Stimulated activated CD8-positive, alpha-beta memory T cell treated with anti-CD3 and anti-CD28 coated beads, Interleukin-12 subunit alpha, Interleukin-12 subunit beta, amount 100 ng/mL, for 4 hours (primary cell): ENCODE measurements at places on chromosomes 1 and 21.

DNA sequence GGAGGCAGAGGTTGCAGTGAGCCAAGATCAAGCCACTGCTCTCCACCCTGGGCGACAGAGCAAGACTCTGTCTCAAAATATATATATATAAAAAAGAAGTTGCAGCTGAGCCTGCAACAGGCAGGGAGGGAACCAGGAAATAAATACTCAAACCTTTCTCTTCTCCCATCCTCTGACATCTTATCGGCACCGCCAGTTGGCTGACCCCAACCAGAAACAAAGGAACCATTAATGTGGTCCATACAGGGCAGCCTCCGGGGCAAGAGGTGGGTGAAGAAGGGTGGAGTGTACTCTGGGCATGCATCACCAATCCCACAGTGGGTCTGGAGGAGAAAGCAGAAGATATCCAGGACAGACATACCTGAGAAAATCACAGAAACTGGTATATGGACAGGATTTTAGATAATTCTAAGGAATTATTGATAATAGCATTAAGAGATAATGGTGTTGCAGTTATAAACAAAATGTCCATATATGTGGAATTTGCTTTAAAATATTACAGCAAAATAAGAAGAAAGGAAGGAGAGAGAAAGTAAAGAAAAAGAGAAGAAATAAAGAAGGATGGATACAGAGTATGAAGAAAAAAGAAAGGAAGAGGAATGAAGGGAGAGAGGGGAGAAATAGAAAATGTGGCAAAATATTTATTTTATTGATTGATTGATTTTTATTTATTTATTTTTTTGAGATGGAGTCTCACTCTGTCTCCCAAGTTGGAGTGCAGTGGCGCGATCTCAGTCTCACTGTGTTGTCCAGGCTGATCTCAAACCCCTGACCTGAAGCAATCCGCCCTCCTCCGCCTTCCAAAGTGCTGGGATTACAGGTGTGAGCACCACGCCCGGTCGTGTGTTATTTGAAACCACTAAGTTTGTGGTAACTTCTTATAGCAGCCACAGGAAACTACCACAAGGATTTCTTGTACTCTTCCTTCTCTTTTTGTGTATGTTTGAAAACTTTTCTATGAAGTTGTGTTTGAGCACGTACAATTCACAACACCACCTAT, 4.1 kb upstream of the PTAFR start:
- DNase-seq = no peak

- no peak for DNase-seq
Measured at GRCh38 chr1:209560952-209561351, 22.6 kb upstream of the CAMK1G start.

DNA sequence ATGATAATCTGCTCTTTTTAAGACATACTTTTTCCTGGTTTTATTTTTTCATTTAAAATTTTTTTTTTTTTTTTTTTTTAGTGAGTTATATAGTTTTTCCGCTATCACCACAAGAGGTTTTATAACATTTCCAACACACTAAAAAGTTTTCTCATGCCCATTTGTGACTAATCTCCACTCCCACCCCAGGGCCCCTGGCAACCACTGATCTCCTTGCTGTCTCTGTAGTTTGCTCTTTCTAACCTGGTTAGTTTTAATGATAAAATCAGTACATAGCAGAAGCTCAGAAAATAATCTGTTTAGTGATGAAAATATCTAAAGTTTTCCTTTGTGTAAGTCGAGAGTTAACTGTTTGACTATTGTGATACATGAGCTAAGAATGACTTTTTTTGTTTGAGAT, 41.8 kb downstream of the IARS2 start:
- DNase-seq = no peak

GRCh38 chr1:20385630-20386029, 95.0 kb downstream of the VWA5B1 start:
- no peak for DNase-seq

DNA sequence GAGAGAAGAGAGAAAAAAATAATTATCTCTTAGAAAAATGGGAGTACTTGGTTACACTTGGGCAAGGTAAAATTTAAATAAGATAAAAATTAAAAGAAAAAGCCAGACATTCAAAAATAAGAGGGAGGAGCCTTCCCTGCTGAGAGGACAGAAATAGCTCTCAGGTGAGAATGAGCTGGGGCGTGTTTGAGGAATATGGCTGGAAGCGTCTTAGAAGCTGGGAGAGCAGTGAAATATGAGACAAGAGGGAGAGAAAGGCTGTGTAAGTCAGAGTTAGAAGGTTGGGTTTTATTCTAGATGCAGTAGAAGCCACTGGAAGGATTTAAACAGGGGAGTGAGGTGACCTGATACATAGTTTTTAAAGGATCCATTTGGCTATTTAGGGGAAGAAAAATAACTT, 154.2 kb upstream of the L1TD1 start:
- no peak for DNase-seq

- DNase-seq = no peak
Measured at GRCh38 chr1:90414201-90414600, 302.9 kb downstream of the BARHL2 start.

GRCh38 chr1:1245817-1246576, 525 bp downstream of the C1QTNF12 start:
- DNase-seq = no peak

- DNase-seq = no peak
Measured at GRCh38 chr1:8456308-8456912, 138.5 kb downstream of the SLC45A1 start.

DNA sequence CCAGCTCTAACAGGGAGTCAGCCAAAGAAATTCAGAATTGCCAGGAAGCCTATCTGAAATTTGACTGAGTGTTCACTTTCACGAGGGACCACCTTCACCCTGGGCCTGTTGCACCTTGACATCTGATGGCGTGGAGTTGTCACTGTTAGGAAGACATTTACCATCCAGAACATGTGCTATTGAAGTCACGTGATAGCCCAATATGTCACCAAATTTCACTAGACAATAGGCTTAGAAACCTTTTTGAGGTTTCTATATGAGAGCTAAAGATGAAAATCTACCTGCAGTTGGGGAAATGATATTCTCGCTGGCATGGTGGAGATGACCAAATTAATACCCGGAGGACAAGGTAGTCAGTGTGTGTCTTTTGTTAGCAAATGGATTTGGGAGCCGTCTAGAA, 102.7 kb downstream of the HUNK start:
- no peak for DNase-seq

DNA sequence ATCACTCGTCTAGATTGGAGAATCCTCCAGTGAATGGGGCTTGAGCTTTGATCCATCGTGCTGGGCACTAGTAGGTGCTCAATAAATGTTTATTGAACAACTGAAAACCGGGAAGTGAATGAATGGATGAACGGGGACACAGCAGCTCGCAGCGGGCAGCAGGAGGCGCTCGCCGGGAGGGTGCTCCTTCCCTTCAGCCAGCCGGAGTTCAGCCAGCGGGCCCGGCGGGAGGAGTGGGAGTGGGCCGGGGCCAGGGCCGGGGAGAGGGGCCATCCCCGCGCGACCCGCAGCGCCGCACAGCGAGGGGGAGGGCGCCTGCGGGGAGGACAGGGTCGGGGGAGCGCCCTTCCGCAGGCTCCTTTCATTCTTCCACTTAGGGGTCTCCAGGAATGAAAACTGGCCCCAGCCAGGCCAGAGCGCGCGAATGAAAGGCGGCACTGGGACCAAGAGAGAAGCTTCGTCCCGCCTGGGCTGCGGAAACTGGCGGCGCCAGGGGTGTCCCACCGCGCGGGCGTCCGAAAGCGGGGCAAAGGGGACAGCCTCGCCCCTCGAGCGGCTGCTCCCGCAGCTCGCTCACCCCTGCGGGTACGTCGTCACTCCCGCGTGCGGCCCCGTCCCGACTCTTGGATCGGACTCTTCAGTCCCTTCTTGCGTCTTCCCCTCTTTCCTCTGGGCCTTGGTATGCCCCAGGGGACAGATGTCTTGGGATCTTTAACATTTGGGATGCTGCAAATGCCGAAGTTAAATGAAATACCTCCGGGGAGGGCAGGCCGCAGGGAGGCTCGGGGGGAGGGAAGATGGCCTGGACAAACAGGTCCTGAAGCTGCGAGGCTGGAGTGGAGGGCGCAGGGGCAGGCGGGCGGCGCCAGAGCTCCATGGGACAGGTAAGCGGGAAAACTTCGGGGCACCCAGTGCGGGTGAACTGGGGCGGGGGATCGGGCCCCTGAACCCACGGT, 3.6 kb upstream of the INAVA start:
- DNase-seq = no peak

GRCh38 chr1:234963180-234963903, 165.3 kb downstream of the TOMM20 start:
- peak; percentile 78 for DNase-seq

- no peak for DNase-seq
Measured at GRCh38 chr21:38770660-38771059, 35.1 kb upstream of the ETS2 start.

DNA sequence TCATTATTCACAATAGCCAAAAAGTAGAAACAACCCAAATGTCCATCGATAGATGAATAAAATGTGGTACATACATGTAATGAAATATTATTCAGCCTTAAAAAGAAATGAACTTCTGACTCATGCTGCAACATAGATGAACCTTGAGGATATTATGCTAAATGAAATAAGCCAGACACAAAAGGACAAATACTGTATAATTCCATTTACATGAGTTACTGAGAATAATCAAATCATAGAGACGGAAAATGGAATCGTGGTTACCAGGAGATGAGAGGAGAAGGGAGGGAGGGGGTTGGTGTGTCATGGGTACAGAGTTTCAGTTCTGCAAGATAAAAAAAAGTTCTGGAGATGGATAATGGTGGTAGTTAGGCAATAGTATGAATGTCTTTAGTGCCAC, 184.1 kb downstream of the PSMG1 start:
- DNase-seq = no peak

GRCh38 chr1:77200806-77201205, 18.4 kb downstream of the PIGK start:
- no peak for DNase-seq

DNA sequence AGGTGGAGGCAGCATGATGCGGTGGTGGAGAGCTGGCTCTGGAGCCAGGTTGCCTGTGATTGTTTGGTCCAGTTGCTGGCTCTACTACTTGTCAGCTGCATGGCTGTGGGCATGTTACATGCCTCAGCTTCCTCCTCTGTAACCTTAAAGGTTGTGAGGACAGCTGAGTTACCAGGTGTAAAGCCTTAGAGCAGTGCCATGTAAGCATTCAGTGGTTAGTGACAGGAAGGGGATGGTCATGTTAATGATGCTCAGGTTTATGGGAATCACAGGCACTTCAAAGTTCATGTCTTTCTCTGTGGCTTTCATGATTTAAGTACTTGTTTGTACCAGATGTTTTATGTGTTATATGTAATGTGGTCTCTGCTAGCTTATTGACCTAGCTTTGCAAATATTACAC, 32.6 kb downstream of the PTGFRN start:
- DNase-seq = no peak

- DNase-seq = no peak
Measured at GRCh38 chr21:25491267-25491666, 116.0 kb downstream of the MRPL39 start.

DNA sequence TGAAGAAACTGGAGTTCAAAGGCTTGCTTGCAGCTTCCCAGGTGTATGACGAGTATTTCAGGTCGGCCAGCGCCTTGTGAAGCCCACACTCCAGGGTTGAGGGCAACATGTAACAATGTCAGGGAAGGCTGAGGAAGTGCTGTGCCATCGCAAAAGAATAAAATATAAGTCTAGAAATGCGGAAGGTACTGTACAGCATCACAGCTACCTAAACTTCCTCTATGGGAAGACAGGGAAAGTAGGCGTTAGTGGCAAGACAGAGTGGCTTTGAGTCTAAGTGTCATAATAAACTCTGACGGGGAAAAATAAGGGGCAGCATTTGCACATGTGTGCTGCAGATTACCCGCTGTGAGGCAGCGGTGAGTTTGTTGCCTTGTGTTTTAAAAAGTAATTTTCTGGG, 28.9 kb downstream of the DOP1B start:
- no peak for DNase-seq

- no peak for DNase-seq
Measured at GRCh38 chr1:181308098-181308497, 175.2 kb upstream of the CACNA1E start.

DNA sequence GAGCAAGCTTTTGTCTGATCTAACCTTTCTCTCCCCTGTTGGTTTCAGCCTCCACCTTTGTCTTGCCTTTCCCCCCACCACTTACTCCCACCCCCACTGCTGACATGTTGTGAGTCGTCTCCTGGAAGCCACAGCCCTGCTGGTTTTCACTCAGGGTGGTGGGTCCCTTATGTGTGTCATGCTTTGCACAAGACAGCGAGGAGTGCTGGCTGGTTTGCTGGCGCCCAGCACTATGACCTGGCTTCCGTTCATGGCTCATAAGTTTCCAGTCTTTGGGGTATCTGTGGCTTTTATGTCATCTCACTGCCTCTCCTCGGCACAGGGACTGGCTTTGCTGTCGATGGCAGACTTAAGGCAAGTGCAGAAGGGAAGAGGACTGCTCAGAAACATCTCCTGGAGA, 177.7 kb downstream of the KIF26B start:
- DNase-seq = peak; percentile 3

GRCh38 chr1:228162286-228163006, 3.2 kb upstream of the IBA57 start:
- DNase-seq = no peak

DNA sequence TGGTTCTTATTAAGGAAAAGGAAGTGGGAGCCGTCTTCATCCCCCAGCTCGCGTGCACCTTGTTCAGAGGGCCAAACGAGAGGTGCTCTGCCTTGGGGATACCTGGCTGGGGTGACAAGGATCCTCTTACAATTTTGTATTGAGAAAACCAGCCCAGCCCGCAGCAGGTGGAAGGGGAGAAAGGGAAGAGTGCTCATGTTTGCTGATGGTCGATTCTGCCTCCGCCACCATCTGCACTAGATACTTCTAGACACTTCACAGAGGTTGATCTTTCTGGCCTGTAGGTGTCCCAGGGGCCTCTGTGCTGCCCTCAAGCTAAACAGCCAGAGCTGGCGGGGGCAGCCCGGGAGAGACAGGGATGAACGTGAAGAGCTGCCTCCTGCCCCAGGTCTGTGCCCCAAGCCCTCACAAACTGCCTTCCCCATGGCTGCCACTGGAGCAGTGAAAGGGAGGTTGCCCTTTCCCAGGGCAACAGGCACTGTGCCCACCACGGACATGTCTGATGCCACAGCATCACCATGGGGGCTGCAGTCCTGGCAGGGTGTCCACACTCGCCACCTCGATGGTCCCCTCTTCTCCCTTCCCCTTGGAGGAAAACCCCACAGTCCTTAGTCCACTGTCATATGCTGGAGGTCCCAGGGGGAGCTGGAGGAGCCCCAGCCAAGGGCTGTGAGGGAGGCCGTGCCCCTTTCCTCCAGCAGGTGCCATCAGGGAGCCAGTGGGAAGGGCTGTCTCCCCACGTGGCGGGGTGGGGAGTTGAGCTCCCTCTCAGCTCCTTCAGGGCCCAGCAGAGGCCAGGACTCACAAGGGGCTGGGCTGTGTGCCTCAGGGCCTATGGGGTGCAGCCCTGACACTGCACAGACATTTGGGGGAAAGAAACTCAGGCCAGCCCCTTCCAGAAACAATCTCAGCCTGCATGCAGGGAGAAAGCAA, 8.1 kb downstream of the ADPRS start:
- no peak for DNase-seq
